ENCODE measurements at places on chromosomes 11 and 22.
A peak's percentile ranks its signal among the peaks of the same experiment; 100 is the strongest.

DNA sequence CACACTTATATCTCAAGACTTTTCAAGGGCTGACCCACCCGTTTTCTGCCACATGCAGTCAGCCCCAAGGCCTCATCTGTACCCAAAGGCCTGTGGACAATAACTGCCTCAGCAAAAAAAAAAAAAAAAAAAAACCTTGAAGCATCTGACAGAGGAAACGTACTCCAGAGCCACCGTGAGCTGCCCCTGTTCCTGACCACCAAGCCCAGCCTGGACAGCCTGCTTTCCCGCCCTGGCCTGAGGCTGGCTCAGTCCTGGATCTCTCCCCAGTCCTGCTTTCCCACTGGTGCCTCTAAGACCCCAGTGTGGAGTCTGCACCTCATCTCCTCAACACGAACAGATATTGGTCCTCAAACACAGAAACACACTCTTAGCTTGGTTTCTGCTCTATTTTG lies 66.5 kb downstream of the SLC35F2 start:
- DNase-seq, result no peak

GRCh38 chr11:61887839-61888494 lies 3.4 kb downstream of the FADS3 start:
- DNase-seq, result peak; percentile 93

GRCh38 chr11:106231591-106231990 lies 154.1 kb downstream of the AASDHPPT start:
- no peak for DNase-seq

DNA sequence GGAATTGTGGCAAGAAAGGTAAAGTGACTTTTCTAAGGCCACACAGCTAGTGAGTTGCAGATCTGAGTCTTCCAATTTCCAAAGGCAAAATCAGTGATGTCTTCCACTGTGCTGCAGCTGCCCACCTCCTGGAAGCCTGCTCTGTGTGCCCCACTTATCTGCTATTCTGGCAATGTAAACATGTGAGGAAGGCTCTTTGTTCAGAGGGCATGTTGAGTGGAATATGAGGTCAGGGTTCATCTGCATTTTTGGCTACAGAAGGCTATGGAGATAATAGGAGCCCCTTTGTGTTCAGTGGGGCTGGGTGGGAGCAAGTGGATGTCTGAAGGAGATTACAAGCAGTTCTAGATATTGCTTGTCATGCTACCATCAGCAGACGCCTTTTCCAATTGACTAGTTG lies 396.2 kb downstream of the BUD13 start:
- DNase-seq, result no peak

DNA sequence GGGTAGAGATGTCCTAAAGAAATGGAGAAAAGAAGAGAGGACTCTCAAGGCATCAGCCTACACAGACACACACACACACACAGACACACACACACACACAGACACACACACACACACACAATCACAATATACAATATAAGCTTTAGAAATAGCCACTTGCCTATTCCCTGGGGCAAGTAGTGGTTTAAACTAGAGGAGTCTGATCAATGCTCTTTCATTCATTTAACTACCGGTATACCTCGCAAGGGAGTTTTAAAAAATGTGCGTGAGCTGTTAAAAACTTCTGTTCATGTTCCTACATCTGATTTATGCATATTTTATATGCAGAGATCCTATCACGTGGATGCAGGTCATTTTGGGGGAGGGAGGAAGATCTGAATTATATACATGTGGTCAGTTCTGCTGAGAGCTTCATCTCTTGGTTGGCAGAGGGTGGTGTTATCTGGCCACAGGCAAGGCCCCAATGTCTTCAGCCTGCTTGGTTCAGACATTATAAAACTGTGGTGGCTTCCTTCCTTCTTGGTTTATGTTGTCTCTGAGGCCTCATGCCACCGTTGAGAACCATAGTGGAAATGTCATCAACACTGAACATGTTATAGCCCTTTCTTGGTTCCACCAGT lies 56.6 kb downstream of the SYT13 start:
- no peak for DNase-seq

DNA sequence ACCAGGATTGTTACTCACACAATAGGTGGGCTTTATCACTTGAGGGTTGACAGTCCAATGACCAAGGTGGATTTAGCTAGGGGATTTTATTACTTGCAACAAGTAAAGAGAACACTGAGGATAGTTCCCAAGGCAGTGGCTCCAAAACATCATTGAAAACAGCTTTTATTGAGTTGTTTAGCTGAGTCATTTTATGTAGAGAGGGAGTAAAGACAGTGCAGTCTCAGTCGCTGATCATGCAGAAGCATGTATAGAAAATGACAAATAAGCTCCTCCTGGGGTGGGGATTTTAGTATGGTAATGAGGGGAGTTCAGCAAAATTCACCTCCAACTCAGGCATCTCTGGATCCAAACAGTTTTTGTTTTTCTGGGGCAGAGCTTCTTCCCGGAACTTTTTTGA lies 163.0 kb upstream of the CCDC179 start:
- DNase-seq, result no peak

DNA sequence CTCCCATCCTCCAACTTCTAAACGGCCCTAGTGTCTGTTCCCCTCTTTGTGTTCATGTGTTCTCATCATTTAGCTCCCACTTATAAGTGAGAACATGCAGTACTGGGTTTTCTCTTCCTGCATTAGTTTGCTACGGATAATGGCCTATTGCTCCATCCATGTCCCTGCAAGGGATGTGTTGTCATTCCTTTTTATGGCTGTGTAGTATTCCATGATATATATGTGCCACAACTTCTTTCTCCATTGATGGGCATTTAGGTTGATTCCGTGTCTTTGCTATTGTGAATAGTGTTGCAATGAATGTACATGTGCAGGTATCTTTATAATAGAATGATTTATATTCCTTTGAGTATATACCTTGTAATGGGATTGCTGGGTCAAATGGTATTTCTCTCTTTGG lies 5.6 kb upstream of the SMIM38 start:
- no peak for DNase-seq

GRCh38 chr11:47553406-47553743 lies 443 bp upstream of the CELF1 start:
- DNase-seq, result peak; percentile 47

DNA sequence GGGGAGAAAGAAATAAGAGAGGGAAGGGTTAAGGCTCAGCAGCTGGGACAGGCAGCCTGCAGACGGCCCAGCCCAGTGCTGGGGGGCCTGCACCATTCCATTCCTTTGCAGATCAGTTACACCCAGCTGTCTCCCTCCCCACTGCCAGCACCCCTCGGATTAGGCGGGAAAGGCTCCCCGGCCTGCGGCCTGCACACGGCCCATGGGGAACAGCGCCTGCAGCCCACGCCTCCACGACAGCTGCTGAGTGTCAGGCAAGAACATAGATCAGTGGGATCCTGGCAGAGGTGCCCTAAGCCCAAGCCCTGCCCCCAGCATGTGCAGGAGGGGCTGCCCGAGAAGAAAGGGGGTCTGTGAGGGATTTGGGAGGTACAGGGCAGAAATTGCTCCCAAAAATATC lies 65.8 kb upstream of the MYOD1 start:
- DNase-seq, result no peak

- no peak for DNase-seq
These were observed 1029.1 kb downstream of the BRD1 start for GRCh38 chr22:48798281-48799226.

GRCh38 chr11:62689421-62690183 lies at the start of gene LRRN4CL:
Gene LRRN4CL (minus strand): TSS chr11:62689530. CDS start chr11:62688508, 1,022 bp downstream.
- peak; percentile 82 for DNase-seq

DNA sequence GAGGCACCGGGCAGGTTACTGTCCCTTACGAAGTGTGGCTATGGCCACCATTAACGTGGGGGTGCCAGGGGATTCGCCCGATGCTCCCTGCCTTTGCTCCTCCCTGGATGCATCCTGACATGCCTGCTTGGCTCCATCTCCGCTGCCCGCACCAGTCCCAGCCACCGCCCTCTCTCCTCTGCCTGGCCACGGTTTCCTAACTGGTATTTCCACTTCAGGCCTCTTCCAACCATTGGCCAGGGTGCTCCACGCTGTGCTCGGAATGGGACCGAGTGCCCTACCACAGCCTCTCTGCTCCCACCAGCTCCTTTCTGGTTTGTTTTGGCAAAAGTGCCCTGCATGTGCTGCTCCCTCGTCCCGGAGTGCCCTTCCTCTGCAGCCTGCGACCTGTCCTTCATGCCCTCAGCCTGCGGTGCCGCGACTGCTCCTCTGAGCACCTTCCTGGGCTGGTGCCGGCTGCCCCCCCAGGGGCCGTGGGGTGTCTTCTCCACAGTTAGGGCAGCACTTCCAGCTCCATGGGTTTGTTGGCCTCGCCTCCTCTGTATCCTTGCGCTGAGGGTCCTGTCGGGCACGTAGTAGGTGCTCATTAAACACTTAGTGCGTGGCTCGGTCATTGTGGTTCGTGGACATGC lies 12.6 kb upstream of the GRAMD4 start:
- DNase-seq, result no peak

- DNase-seq, result no peak
These were observed 16.2 kb upstream of the SESN3 start for GRCh38 chr11:95247127-95247684.

DNA sequence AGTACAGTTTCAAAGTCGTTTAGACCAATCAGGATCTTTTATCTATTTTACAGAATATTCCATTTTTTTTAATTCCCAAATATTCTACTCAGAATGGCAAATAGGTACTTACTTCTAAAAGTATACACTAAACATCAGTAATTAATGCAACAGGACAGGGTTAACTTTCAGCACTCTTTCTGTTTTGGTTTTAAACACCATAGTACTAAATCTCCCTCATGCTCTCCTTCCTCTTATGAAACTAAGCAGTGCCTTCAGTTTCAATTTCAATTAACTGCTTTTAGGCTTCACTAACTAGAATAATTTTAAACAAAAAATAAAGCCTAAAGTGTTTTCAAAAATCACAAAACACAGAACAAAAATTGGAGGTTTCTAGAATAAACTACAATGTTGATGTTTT lies 57.9 kb downstream of the NOX4 start:
- no peak for DNase-seq

DNA sequence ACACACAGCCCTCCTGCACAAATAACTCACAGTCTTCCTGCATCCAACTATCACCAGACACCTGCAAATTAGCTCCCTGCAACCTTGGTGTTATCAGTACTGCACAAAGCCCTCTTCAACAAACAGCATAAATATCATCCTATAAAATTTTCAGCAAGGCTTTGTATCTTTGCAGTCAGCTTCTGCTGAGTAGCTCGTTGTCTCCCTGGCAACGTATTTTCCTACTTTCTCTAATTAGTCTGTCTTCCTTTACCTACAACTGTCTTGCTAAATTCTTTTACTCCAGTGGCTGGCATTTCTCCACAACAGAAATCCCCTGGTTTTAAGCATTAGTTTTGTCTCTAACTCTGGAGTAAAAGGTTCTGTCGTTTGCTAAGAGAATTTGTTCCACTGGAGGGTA lies 3.9 kb downstream of the OR8D4 start:
- no peak for DNase-seq

DNA sequence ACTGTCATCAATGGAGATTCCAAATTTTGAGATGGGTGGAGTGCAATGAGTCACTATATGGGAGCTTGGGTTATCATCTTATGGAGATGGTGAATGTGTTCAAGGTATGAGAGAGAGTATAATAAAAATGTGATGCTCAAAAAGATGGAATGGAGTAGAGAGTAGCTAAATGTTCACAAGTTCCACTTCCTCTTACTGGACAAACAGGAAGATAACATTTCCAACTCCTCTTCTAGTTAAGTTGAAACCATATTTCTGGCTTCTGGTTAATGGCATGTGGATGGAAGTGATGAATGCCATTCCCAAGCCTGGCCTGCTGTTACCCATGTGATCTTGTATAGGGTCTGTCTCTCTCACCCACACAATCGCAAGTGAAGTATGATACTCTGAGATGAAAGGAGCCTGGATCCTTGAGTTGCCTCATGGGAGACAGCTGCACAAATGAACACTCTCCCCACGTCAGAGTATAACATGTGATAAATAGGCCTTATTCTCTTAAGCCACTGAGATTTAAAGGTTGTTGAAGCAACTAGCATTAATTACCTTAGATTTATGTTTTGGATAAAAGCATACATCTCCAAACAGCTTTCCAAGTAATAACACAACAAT lies 111.0 kb downstream of the RAB38 start:
- DNase-seq, result no peak

- no peak for DNase-seq
These were observed 17.5 kb downstream of the SLC6A5 start for GRCh38 chr11:20616920-20617319.

DNA sequence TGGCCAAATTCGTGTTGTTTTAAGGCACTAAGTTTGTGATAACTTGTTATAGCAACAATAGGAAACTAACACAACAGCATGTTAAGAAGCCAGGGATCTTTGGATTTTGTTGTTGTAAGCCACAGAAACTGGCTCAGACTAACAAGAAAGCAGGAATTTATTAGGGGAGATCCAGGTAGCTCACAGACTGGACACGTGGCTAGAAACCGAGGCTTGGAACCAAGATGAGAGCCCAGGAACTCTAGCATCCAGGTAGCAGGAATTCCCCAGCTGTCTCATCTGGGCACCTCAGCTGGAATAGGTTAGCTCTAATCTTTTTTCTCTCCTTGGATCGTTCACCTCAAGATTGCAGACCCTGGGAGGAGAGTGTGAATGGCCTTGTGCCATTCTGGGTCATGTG lies 24.9 kb downstream of the POLA2 start:
- DNase-seq, result no peak

GRCh38 chr11:121446752-121447156 lies 5.4 kb upstream of the SORL1 start:
- no peak for DNase-seq

DNA sequence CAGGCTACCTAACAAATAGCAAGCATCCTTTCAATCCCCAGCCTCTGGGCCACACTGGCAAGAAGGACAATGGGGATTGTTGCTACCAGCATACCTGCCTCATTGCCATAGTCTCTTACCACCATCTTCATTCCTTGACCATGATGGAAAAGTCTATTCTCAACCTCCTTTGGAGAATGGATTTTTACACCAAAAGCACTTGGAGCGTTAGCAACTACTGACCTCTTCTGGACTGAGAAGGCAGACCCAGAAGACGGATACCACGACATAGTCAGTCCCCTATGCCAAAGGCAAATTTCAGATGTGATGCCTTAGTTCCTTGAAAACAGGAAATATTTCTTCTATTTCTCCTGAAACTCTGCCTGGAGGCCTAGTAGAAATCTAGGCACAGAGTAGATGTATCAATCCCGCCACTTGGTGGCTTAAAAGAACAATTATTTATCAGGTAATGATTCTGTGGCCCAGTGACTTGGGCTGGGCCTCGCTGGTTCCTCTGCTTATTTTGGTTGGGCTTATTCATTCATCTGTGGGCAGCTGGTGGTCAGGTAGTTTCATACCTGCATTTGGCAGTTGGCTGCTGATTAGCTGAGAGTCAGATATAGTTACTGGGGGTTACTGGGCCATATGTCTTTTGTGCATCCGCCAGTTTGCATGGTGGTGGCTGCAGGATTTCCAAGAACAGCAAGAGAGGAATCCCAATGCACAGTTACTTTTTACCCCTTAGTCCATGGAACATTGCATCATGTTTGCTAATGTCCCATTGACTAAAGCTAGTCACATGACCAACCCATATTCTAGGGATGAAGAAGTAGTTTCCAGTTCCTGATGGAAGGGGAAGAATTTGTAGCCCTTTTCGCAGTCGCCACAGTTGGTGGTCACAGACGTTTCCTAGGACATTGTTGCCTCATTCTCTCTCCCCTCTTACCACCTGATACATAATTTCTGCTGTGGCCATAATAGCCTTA lies 75.2 kb downstream of the DHCR7 start:
- DNase-seq, result no peak

- DNase-seq, result no peak
These were observed 20.6 kb downstream of the CYTH4 start for GRCh38 chr22:37302674-37303555.

GRCh38 chr22:24096758-24097115 lies 84.5 kb upstream of the SUSD2 start:
- no peak for DNase-seq

GRCh38 chr11:129989149-129989813 lies 13.4 kb downstream of the PRDM10 start:
- no peak for DNase-seq

- DNase-seq, result no peak
These were observed 368.6 kb downstream of the OPCML start for GRCh38 chr11:133163463-133164419.
